ENCODE measurements at places on chromosomes 2 and 18.

DNA sequence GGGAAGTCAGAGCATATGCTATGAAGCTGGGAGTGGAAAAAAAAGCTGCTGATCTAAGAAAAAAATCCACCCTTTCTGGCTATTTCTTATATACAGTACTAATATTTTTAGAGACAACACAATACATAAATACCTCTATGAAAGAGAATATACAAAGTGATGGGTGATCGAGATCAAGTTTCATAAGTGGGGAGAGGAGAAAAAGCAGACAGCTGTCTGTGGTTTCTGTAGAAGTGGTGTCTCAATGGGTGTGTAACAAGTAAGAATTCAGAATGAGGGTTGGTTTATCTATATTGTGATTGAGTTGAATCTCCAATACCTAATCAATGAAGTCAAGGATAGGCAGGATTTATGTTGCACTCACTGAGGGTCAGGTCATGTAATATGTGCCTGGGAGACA is 191.0 kb downstream of the HNMT start:
- DNase-seq = no peak

GRCh38 chr2:36582538-36582937 is 15.4 kb downstream of the FEZ2 start:
- DNase-seq = no peak

- DNase-seq = no peak
These were observed 155.4 kb downstream of the THSD7B start for GRCh38 chr2:136920652-136921333.

GRCh38 chr2:100053087-100053885 is 89.1 kb downstream of the AFF3 start:
- no peak for DNase-seq

DNA sequence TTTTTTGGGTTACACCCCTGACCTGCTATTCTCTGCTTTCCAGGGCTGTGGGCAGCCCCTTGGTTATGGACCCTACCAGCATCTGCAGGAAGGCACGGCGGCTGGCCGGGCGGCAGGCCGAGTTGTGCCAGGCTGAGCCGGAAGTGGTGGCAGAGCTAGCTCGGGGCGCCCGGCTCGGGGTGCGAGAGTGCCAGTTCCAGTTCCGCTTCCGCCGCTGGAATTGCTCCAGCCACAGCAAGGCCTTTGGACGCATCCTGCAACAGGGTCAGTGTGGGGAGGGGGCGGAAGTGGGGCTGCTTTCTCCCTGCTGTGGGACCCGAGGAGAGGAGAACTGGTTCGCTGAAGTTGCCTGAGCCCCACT is 9.7 kb upstream of the WNT10A start:
- DNase-seq = no peak

GRCh38 chr2:189654641-189655040 is 6.6 kb upstream of the ASNSD1 start:
- DNase-seq = no peak

DNA sequence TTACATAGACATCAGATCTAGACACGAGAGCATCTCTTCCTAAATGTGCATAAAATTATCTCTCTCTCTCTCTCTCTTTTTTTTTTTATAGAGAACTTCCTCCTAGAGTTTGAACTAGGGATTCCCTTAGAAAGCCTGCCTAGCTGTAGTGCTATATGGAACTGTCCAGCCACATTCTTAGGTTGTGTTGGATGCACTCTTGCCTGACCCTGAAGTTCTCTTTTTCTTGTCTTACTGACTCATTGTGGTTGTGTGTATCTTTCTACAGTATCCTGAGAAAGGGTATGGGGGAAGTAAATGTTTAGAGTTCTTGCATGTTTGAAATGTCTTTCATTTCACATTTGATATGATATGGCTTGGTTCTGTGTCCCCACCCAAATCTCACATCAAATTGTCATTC is 368.2 kb downstream of the CDH2 start:
- DNase-seq = no peak

DNA sequence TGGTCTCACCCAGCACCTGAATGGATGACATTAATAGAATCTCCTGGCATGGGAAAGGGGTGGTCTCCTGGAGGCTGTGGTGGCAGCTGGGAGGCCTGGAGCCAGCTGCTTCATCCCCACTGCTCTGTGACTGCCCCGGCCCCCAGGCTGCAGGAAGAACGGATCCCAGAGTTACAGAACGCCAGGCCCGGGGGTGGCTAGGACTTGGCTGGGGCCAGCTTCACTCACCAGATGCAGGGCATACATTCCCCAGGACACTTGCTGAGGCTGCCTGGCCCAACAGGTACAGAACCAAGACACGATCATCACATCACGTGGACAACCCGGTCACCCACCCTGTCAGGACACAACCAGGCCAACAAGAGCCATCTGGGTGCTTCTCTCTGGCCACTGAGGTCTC is 178.6 kb upstream of the SALL3 start:
- no peak for DNase-seq

DNA sequence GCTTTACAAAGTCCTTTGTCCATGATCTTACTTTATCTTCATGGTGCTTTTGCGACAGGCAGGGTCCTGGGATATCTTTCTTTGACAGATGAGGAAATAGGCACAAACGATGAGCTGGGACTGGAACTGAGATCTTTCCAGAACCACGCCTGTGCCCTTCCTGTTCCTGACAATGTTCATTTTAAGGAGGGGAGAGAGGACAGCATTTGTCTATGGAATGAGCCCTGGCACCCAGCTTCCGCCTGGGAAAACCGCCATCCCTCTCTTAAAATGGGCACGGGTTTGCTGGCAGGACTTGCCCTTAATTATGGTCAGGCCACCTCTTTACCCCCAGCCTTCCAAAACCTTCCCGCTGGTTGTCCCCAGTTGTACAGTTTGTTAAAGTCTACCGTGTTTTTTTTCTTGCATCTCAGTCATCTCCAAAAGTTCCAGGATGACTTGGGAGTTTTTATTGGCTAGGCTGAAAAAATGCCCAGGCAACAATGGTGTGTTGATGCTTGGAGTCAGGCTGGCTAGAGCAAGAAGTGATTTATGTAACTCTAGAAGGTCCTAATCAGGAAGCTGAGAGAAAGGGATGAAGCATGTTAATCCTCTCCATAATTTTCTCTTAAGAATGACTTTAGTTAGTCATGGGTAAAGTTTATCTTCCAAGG is 264.9 kb upstream of the EPAS1 start:
- DNase-seq = no peak

- DNase-seq = no peak
These were observed 729.4 kb downstream of the RNF144A start for GRCh38 chr2:7646661-7647060.

Data from NCI-H1694 (cell line).